NCI-H1105 (cell line): ENCODE measurements at places on chromosomes 6 and 20.

GRCh38 chr6:167799033-167799821 is 27.5 kb upstream of the AFDN start:
- no peak for DNase-seq

- DNase-seq = no peak
Observed at GRCh38 chr6:30459145-30459544, 30.2 kb upstream of the HLA-E start.

DNA sequence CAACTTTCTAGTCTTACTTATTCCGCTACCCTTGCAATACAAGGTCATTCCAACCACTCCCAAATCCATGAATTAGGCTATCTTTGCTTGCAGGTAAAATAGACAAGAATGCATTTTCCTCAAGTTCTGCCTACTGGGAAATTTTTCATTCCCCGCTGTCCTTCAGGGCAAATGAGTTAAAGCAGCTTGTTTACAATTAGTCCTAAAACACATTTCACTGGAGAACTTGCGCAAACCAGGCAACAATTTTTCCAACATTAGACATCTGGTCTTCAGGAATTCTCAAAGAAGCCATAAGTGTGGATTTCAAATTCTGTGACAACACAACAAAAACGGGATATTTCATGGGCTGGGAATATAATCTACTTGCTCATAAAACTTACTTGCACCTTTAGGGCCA is 20.4 kb downstream of the SPINT4 start:
- DNase-seq = no peak

DNA sequence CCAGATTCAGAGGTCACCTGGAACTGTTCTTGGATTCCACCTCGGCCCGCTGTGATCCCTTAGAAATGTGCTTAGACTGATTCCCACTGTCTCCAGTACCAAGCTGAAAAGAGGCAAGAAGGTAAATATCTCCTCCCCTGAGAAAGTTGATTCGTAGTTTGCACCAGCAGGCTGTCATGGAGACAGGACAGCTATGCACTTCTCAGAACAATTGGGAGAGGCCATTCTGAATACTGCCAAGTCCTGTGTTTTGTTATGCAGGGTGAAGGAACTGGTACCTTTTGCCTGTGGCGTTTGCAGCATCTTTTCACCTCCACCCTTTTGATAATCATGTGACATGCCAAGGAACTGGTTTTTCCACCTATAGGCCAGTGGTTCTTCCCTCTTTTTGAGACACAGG is 58.2 kb upstream of the RNGTT start:
- DNase-seq = no peak

- no peak for DNase-seq
Observed at GRCh38 chr6:17863901-17864754, 123.3 kb downstream of the KIF13A start.

DNA sequence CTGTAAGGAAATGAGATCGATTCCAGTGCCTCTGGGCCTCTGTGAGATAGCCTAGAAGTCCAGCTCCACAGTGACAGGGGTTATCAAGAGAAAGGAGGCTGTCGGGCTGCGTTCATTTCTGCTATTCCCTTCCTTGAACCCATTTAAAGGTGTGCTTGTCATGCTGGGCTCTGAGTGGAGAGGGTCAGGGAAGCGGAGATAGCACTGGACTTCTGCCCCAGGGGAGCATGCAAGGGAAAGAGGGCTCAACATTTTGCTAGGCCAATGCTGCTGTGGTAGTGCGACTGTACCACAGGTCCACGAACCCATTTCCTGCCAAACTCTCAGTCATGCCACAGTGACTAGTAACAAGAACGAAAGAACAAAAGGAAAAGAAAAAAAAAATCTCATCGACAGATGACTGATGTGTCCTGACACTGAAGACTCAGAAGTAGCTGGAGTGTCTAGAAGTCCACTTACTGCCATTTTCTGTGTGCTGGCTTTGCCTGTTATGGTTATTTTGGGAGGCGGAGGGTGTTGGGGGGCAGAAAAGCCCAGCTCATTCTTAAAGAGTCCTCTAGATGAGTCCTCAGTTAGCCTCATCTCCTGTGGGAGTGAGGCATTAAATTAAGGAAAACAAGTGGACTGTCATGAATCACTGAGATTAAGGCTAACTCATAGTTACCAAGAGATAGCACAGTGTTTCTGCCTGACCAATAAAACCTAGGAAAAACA is 8.1 kb downstream of the NEDD9 start:
- no peak for DNase-seq

GRCh38 chr20:21608777-21609176 is 94.9 kb upstream of the NKX2-2 start:
- no peak for DNase-seq

DNA sequence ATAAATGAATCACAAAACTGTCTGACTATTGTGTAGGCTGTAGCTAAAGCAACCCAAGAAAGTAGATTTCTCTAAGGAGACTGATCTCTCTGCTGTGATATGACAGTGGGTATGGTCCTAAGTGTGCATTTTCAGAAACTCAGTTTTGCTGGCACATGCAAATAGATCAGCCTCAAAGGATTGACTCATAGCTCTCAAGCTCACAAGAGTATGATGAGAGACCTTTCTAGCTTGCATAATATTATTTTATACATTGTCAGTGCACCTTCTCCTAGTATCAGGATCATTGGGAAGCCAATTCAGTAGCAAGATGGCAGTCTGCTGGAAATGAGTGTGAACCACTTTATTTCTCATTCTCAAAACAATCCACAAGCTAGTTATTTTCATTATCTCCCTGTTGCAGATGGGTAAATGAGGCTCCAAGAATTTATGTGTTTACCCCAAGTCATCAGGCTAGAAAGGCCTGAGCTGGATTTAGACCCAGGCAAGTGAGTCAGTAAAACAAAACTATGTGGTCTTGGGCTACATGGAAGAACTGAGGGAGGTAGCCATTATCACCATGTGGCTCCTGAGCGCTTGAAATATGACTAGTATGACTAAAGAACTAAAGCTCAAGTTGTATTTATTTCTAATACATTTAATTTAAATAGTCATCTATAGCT is 27.9 kb upstream of the PLCB4 start:
- DNase-seq = no peak

DNA sequence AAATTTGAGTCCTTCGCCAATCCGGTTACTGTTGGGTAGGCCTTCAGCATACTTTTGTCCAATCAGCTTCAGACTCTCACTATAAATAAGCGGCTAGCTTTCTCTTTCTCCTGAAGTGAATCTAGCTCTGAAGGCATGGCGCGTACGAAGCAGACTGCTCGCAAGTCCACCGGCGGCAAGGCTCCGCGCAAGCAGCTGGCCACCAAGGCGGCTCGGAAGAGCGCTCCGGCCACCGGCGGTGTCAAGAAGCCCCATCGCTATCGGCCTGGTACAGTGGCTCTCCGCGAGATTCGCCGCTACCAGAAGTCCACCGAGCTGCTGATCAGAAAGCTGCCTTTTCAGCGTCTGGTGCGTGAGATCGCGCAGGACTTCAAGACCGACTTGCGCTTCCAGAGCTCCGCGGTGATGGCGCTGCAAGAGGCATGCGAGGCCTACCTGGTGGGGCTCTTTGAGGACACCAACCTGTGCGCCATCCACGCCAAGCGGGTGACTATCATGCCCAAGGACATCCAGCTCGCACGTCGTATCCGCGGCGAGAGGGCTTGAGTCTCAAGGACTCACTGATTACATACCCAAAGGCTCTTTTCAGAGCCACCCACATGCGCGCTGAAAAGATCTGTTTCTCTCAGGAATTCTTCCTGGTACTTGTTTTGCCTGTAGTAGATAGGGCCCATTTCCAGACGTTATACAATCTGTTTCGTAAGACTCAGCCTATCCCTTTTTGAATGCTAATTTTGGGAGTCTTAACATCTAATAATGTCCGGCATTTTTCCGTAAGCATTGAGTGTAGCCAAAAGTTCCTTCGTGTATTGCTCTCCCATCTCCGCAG is 102.0 kb downstream of the OR2B2 start:
- peak; percentile 95 for DNase-seq

DNA sequence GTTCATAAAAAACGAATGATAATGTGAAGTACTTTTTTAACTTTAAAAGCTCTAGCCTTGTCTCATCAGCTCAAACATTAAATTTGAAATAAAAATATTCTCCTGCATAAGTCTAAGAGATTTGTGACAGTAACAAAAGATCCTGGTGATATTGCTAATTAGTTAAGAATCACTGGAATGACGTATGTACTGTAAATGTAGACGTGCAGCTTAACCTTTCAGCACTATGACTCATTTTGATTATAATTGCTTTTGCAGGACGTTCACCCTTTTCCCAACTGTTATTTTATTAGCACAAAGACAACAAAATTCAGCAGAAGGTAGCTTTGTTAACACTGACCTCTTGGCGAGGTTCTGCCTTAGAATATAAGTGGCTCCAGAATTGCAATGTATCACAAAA is 68.6 kb downstream of the TENT5A start:
- no peak for DNase-seq

DNA sequence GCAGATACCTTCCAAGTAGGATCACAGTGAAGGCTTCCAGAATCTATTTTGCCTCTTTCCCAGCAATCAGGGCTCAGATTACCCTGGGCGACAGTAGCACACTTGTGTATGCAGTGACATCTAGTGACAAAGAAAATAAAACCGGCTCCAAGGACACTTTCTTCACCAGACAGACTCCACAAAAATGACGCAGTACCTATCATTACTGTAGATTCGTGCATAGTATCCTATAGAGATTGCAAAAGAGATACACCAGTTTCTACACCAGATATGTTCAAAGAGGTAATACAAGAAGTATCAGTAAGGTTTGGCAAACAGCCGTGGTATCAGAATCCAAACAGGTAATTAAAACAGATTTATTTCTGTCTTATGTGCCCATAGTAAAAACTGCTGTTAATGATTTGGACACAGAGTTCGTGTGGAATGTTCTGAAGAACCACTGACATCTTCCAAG is 600.4 kb upstream of the JAG1 start:
- DNase-seq = peak; percentile 63

GRCh38 chr6:99501762-99502161 is 13.5 kb downstream of the USP45 start:
- DNase-seq = no peak

DNA sequence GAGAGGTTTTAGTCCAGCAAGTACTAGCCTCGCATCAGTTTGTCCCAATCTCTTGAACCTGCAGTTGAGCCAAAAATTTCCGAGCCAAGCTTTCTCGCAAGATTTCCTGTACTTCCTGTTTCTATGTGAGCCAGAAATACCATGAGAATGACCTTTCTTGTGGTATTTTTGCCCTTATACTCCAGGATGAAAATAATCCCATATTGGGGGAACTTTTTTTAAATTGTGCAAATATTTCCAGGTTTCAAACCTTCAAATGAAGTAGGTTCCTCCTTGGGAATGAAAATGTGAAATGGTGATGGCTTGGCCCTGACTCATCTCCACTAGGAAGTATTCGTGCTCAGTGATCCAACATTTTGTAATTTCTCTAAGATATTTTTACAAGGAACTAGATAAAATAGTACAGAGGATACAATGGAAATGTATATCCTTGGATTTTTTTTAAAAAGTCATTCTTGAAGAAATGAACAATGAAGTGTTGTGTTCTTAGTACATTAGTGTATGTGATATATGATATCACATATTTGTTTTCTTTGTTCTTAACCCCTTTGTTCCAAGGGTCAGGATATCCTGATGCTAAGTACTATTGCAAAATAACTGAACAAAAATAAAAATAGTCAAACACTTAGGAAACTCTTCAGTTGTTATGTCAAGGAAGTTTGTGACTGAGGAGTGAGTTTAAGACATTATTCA is 184.0 kb downstream of the PDE7B start:
- no peak for DNase-seq

DNA sequence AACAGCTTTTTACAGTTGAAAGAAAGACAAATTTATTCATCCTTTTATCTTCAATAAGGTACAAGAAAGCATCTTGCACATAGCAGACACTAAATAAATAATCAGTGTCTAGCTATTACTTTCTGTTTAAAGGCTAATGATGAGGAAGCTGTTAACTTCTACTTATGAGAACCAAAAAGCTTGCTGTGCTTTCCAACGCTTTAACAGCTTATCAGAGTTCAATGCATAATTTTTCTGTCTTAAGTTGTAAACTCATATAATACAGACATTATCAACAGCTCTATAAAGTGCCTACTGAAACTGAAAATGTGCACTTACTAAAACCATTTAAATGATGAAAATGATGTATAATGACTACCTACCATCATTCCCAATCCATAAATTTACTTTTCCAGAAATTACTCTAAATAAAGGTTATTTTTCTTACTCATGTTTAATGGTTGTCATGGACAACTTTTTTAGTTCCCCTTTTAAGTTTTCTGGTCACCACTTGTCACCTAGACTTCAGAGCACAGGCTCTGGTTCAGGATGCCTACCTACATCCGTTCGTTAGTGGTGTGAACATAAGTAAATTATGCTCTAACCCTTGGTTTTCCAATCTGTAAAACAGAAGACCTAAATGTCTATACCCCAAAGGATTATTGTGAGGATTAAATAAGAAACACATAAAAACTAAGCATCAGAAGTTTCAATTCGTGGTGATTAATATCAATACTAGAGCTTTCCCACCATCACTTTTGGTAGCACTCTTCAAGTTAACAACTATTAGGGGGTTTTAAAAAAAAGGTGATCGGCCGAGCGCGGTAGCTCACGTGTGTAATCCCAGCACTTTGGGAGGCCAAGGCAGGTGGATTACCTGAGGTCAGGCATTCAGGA is 8.0 kb downstream of the PNISR start:
- DNase-seq = no peak

GRCh38 chr20:47317127-47317895 is 39.2 kb downstream of the ZMYND8 start:
- no peak for DNase-seq

- no peak for DNase-seq
Observed at GRCh38 chr20:56829788-56830385, 200.8 kb downstream of the TFAP2C start.

DNA sequence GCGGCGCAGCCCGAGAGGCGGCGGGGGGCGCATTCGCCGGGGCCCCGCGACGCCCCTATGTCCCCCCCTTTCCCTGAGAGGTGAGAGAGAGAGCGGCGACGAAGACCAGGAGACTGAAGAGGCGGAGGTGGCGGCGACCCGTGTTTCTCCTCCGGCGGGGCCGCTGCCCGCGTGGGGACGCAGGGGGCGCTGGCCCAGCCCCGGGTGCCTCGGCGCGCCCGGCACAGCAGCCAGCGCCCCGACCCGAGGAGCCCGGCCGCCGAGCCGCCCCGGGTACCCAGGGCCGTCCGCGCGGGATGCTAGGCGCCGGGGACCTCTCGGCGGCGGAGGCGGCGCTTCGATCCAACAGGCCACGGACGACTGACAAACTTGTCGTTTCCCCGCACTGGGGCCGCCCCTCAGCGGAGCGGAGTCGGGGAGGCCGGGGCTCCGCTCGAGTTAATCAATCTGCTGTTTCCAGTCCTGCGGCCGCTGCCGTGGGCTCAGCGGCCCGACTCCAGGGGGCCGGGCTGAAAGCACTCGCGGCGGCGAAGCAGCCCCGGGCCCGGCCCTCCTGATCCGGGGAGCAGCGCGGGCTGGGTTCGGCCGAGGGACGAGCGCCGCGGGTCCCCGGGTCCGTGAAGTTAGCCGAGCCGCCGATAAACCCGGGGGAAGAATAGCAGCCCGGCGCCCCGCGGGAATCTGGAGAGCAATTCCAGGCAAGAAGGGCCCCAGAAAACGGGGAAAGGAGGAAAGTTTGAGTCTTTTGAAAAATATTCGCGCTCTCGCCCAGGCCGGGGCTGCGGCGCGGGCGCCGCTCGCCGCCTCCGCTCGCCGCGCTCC is 631 bp downstream of the MDGA1 start:
- no peak for DNase-seq

GRCh38 chr20:37969949-37970855 is 63.1 kb downstream of the TTI1 start:
- DNase-seq = no peak
